ENCODE measurements at places on chromosomes 3 and 15.

DNA sequence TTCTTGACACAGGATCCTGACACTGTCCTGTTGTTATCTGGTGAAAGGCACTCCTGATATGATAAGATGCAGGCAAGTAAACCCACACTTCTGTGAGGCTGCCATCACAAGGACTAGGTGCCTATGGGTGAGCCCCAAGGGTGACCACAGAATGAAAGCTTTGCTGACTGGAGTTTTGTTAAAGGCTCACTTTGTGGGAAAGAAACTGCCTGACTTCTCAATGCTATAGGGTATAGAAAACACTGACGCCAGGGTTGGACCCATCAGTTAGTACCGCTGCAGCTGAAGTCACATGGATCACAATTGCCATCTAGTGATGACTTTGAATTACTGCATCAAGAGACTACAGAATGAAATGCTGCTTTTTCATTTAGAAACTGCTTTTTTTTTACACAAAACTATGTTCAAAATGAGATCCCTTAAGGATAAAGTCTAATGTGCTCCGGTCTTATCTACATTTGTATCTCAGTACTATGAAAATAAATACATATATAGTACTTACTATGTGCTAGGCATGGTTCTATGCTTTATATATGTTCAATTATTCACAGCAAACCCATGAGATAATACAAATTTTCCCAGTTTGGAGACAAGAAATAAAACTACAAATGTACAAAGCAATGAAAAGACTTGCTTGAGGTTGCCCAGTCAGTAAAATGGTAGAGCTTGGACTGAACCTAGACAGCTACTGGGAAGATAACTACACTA, 64.2 kb upstream of the CMSS1 start:
- no peak for DNase-seq

GRCh38 chr3:155912579-155913190, 42.2 kb downstream of the GMPS start:
- DNase-seq = no peak

- no peak for DNase-seq
These were observed 154.6 kb upstream of the TLE3 start for GRCh38 chr15:70252056-70252950.

- DNase-seq = no peak
These were observed 8.1 kb upstream of the CDIN1 start for GRCh38 chr15:36571301-36571700.

GRCh38 chr15:77620297-77620696, 12.4 kb downstream of the LINGO1 start:
- DNase-seq = no peak

GRCh38 chr3:7618606-7619005, 757.7 kb downstream of the GRM7 start:
- DNase-seq = no peak

DNA sequence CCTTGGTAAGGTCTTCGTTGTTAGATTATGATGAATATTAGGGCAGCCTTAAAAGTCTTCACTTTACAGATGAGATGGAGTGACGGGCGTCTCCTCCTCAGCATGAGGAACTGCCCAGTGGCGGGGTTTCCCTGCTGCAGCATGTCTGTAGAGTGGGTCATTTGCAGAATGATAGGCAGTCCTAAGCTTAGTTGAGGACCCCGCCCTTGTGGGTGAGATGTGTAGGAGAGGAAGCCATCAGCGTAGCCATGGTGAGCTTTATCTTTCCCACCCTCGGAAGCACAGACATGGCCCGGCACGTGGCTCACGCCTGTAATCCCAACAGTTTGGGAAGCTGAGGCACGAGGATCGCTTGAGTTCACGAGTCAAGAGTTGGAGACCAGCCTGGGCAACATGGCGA, 877 bp downstream of the NIT2 start:
- no peak for DNase-seq

DNA sequence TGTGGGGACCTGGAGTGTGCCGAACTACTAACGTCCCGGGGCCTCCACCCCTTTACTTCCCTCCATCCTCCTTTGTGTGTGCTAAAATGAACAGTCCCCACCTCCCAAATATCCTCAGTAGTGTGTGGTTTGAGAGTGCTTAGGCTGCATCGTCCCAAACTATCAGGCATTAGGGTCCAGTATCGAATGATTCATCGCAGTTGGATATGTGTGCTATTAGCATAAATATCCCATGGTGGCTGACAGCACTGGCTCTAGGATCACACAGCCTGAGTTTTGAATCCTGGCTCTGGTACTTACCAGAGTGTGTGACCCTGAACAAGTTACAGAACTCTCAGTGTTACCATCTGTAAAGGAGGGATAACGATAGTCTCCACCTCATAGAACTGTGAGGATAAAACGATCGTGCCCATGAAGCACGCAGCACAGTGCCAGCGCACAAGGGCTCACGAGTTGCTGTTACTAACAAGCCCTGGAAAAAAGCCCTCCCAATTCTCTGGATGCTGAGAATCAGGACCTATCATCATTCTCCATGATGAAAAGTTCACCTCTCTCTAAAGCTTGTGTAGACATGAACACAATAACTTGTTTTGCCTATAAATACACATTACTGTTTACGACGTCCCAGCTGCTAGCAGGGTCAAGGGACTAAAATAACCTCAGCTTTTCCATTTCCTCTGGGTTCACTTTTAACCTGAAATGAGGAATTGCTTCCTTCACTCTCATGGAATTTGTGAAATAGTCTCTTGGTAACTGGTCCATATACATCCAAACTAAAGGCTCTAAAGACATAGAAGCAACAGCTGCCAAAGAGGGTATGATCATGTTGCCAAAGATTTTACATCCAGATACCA, 51.0 kb downstream of the VGLL4 start:
- no peak for DNase-seq

- no peak for DNase-seq
These were observed 165.6 kb downstream of the ATP8B4 start for GRCh38 chr15:49953421-49953820.

GRCh38 chr3:13513051-13513912, 33.2 kb downstream of the HDAC11 start:
- DNase-seq = no peak
